ENCODE measurements at places on chromosomes 11 and 22.

DNA sequence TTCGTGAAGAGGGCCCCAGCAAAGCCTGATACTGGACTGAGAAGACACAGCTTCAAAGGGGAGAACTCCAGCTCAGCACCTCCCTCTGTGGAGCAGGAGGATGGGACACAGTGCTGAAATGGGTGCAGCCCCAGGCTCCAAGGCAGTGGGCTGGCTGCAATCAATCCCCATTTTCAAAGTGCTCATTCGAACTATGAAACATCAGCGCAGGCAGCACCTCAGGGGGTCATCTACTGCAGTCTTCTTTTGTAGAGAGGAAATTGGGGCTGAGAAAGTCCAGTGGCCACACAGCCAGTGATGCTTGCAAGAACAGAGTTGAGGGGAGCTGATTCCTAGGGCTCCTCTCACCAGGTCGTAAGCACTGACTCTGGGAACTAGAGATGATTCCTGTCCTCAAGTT, 25.1 kb downstream of the OPCML start:
- DNase-seq: no peak

DNA sequence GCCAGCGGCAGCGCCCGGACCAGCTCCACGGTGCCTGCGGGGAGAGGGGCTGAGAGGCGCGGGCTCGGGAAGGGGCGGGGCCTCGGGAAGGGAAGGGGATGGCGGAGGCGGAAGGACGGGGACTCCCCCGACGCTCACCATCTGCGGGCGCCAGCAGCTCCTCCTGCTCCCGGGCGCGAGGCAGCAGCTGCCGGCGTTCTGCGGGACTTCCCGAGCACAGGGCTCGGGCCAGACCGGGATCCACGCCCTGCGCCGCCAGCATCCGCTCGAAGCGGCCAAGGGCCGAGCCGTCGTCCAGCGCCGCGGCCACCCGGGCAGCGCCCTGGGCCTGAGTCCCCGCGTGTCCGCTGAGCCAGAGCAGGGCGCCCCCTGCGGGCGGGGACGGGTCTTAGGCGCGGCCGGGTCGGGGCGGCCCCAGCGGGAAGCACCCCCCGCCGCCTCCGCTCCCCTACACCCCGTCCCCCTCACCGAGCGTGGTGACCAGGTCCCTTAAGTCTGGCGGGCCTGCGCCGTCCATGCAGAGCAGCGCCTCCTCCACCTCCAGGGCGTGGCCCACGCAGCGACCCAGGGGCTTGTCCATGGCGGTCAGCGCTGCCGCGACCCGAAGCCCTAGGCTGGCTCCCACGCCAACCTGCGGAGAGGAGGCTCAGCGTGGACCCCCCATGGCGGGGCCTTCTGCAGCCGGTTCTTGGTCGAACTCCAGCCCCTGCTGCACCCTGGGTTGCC, 873 bp upstream of the SCO2 start:
- peak; percentile 91 for DNase-seq

DNA sequence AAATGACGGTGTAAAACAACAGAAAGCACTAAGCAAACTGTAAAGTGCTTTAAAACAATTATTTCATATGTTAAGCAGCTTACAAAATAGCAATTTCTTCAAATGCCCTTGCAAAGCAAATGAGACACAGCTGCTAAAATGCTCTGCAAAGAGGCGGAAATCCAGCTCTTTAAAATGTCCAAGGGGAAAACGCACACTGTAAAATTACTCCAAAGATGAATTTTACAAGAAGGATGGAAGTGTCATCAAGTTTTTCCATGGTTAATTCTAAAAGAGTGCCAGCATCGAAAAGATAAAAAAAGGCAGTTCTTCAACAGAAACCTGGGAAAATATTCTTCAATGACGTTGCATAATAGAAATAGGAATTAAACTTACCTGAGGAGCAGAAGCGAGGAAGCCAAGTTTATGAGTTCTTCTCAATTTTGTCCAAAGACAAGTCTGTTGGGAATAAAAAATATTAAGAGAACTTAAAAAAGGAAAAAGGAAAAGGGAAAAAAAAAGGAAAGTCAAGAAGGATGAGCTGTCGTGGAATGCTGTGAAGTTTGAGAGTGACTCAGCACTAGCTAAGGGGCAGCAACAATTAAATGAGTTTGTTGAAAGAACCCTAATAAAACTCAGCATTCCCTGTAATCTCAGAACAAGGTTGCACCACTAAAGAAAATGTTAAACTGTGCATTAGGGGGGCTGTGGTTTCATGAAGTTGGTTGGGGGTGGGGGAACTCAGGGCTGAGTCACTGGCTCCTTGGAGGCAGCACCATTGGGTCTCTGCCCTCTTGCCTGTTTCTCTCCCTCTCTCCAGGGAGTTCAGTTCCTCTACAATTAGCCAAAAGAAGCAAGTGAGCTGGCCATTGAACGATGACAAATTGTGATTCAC, 64.2 kb upstream of the BLID start:
- DNase-seq: no peak

DNA sequence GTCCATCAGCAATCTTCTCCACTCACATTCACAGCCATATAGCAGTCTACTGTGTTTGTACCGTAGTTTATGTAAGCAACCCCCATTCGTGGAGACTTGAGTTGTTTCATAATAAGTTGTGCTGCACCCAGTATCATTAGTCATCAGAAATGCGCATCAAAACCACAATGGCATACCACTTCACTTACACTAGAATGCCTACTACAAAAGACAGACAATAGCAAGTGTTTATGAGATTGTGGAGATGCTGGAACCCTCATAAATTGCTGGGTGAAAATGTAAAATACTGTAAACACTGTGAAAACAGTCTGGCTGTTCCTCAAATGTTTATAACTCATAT, 133.3 kb downstream of the ATXN10 start:
- DNase-seq: no peak

- DNase-seq: no peak
These were observed 16.8 kb upstream of the CUL5 start for GRCh38 chr11:107991868-107992414.

GRCh38 chr11:75248924-75249256, 8.3 kb downstream of the TPBGL start:
- DNase-seq: no peak

GRCh38 chr22:16774911-16775500, 50.2 kb downstream of the XKR3 start:
- no peak for DNase-seq

DNA sequence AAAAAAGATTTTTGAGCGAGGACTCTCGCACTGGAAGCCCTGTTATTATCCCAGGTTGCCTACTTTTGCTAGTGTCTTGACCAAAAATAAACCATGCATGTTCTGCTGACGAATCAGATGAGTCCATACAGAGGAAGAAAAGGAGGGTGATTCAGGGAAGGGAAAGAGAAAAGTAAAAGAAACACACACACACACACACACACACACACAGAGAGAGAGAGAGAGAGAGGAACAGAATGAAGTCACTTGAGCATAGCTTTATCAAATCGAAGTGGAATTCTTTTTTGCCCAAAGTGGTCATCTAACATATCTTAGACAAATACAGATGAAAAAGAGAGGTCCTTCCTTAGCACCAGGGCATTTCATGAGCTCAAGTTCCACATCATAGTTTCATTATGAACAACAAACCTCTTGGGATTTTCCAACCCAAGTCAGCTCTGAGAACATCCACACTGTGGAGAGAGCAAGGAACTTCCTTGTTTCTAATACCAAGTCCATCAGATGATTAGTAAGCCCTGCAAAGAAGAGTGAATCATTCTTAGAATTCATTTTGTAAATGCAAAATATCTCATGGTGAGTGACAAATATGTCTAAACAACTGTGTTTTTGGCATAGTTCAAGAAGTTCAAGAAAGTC, 7.7 kb upstream of the MMP12 start:
- DNase-seq: no peak

GRCh38 chr11:29962243-29962642, 54.6 kb downstream of the KCNA4 start:
- no peak for DNase-seq

DNA sequence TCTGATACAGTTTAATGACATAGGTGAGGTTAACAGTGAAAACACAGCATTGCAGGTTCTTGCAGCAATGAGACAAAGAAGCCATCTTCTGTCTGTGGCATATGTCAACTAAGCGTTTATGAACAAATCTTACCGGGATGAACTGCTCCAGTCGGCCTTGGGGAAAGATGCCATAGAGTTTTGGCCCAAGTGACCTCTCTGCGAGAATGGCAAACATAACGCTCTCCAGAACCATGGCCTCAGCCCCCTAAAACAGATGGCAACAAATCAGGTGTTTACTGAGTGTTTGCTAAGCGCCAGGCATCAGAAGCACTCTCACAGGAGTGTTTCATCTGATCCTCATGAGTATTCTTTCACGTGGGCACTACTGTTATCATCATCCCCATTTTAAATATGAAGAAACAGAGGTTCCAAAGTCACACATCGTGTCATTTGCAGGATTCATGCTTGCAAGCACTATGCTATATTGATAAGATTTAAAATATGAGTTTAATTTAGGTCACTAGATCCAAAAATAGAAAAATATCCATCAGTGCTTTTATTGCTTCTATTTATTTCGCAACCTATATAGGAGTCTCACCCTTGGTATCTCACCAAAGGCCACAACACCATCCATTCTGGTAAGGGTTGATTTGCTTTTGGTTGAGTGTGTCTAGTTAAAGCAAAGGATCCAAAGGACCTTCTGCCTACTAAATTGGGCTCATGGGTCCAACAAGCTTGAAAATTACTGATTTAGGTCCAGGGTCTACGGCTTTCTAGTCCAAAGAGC, 35.9 kb downstream of the TCIRG1 start:
- DNase-seq: no peak

- DNase-seq: no peak
These were observed 36.2 kb upstream of the EIF3D start for GRCh38 chr22:36565159-36565507.
